ENCODE measurements at places on chromosomes 4 and X.

- no peak for DNase-seq
These were observed 103.7 kb upstream of the MAML3 start for GRCh38 chr4:140257461-140258305.

GRCh38 chrX:71103110-71103983, 3.2 kb downstream of the CXorf65 start:
- no peak for DNase-seq

DNA sequence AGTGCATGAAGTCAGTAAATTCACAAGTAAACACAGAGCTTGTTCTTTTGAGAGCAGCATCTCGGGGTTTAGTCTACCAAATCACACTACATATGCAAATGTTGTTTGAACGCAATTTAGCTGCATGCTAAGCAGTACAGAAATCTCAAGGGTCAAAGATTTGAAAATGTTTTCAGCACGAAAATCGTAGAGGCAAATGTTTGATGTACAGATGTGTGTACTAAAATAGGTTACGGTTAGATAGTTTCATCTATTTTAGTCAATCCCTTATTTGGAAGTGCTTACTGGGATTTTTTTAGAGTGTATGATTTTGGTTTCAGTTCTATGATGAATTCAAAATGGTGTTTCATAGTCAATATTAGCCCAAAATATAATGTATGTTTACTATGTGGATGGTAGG, 1928.2 kb upstream of the TENM3 start:
- no peak for DNase-seq

- DNase-seq, result no peak
These were observed 24.0 kb downstream of the STEEP1 start for GRCh38 chrX:119541188-119541587.

GRCh38 chr4:141637565-141637964, 1.2 kb downstream of the IL15 start:
- no peak for DNase-seq

DNA sequence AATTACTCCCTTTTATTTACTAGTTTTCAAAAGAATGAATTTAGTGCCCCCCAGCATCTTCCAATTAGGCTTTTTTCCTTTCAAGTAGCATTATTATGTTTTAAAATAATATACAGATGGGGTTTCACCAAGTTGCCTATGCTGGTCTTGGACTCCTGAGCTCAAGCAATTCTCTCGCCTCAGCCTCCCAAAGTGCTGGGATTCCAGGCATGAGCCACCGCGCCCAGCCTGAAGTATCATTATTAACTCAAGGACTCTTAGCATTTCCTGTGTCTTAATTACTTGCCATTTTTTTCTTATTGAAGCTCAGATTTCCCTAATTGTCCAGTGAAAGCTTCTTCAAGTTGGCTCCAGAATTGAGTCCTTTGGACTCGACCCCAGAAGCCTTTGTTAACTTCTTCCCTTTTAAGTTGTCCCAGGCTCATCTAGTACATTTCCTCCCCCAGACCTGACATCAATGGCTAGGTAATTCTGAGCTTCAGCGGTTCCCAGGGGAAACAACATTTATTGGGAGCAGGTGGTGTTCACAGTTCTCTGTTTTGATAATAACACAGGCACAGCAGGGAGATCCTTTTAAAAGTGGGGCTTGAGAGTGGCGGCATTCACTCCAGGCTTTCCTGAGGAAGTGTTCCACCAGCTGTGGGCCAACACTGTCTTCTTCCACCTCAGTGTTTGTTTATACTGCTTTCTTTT, 10.0 kb downstream of the SAT1 start:
- no peak for DNase-seq

DNA sequence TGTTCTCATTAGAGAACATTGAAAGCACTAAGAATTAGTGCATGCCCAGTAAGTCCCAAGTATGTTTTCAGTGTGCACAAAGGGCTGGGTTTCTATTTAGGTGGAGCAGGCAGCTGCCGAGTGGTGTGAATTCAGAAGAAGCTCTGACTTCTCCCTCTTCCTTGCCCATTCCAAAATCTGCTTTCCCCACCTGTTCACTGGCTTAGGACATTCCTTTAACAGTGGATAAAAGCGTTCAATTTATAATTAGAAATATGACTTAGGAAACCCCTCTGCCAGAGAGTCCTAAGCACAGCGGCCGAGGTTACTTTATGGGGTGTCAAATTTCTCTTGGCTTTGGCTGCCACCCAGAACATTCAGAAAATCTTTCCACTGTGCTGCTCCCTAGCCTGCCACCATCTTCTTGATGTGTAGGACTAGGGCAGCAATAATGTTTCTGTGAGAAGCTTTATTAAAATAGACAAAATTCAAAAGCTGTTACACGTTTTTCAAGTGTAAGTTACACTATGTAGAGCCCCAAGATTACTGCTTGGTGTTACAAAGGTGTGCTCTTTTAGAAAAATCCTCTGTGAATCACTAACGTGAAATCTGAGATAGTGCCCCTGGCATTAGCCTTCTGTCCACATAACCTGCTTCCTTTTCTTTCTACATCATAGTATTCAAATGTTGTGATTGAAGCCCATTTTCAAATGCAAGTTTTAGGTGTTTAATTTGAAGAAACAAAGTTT, 191.6 kb upstream of the ANKRD50 start:
- no peak for DNase-seq

DNA sequence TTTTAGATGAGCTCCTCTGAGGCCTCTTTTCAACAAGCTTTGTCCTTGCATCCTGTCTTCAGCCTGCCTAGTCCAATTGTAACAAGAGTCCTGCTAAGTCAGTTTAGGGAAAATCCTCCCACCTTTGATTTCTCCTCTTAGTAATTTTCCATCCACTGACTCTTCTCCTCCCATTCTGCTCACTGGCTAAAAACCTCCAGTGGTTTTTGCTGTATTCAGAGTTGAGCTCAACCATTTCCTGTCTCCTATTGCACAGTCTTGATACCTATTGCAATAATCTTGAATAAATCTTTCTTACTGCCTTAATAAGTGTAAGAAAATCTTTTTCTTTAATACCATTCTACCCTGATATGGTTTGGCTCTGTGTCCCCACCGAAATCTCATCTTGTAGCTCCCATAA, 117.8 kb upstream of the ENPP6 start:
- no peak for DNase-seq

GRCh38 chr4:128163177-128164117, 102.3 kb downstream of the LARP1B start:
- DNase-seq, result no peak

- no peak for DNase-seq
These were observed 36.5 kb upstream of the PPM1K start for GRCh38 chr4:88320780-88321373.

DNA sequence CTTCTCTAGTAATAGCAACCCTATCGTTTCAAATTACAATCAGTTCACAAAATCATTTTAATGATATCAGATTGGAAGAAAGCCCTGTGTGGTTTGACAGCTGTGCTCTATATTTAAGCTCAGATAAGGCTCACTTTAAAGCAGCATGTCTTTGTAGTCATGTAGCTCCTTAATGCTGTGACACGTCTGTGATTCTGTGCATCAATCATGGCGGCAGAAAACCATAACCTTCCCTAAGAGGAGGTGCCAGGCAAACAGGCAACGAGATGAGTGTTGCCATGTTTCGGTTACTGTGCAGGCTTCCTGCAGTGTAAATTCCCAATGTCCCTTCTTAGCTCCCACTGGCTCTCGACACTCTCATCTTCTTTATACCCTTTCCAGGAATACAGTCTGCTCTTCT, 212.7 kb downstream of the GRID2 start:
- DNase-seq, result no peak

DNA sequence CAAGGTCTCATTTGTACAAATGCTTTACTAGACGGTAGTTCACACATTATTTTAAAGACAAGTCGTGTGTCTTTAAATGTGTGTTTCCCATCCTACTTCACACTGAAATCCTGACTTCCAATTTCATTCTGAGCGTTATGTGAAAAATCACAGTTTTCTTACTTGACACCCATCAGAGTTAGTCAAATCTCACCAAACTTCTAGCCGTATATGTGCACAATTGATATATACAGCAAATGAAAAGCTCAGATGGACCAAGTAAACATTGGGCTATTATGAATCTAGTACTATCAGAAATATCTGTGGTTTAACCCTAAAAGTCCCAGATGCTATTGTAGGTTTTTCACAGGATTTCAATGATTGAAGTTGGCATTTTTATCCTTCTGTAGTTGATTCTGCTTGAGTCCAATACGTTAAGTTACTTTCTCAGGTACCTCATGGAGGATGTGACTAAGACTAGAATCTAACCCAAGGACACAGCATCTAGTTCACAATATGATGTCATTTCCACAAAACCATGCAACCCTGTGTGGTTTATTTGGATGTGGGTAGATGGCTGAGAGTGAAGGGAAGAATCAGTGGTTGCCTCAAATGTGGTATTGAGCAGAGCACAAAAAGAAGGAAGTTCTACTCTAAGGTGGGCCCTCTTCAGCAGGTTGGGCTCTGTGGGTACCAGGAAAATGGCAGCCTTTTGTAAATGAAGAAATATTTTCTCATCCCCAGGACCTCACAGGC, 22.1 kb upstream of the TRIM60 start:
- no peak for DNase-seq
